Epithelial cell of esophagus (primary cell): ENCODE measurements at places on chromosomes 11 and 22.

DNA sequence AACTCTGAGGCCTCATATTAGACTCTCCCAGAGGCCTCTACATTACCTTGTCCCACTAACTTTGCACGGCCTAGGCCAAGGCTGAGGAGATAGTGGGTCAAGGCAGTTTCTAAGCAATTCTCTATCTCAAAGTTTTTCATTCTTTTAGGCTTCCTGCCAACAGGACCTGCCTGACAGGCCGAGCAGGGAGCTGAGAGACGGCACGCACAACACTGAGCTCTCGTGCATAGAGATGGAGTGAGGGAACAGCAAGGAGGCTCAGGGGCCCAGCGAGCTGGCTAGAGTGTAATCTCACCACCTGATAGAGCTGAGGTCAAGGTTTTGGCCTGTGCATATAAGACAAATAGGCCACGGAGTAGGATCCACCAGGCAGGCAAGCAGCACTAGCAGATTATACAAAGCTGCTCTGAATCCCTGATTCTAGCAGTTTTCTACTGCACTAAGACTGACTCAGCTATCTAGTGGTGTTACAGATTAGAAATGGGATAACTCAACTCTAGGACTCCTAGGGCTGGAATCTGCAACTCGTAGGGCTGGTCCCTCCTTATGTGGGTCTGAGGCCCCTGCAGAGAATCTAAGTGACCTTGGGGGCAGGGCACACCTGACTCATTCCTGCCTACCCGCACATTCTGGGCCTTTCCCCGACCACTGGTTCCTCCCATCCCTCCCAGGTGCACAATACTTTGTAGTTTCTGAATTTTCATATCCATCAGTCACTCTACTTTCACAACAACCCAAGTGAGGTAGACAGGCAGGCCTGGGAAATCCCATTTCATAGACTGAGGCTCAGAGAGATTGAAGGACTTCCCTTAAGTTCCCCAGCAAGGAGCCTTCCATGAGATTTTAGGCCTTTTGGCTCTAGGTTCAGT lies 1.7 kb downstream of the CYB5R2 start:
- DNase-seq, result peak; percentile 72

GRCh38 chr11:111629499-111629898 lies 27.2 kb downstream of the SIK2 start:
- no peak for DNase-seq

DNA sequence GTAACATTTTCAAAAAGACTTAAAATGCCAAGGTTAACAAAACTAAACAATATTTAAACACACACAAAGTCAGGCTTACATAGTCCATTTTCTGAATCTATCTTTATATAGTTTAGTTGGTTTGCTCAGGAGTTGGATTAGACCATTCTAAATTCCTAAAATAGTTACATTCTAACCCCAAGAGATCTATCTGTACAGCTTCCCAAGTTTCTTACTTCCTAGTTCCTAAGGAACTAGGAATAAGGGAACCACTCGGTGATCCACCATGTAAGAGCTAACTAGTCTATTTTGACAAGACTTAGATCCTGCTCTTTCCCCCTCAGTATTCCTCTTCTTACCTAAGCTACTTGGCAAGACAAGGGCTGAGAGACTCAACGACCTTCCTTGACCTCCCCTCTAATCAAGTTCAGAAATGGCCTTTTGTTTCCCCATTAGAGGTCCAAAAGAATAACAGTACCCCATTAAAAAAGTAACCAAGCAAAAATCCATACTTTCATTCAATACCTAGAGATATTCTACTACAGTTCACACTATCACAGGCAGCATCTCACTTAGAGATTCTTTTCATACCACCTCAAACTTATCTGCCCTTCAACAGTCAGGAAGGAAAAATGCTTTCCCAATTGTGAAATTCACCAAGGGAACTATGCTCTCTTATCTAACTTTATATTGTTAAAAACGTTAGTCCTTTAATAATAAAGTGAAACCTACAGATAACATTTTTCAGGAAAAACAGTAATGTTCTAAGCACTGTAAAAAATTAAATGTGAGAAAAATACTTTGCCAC lies 253.1 kb downstream of the TTC28 start:
- no peak for DNase-seq

DNA sequence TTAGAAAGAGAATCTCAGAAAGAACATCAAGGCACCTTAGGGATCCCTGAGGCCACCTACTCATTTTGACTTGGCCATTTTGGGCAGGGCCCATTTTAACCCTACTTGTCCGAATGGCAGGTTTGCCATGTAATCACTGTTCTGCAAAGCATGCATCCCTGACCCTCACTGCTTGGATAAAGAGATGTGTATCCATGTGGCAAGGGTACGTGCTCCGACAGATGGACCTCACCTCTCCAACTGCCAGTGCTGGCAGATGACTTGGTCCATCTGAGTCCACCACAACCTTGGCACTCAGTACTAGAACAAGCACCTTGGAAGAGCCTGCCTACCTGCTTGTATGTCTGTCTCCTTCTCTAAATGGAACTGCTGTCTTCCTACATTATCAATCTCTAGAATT lies 139.4 kb downstream of the SPATA19 start:
- no peak for DNase-seq

DNA sequence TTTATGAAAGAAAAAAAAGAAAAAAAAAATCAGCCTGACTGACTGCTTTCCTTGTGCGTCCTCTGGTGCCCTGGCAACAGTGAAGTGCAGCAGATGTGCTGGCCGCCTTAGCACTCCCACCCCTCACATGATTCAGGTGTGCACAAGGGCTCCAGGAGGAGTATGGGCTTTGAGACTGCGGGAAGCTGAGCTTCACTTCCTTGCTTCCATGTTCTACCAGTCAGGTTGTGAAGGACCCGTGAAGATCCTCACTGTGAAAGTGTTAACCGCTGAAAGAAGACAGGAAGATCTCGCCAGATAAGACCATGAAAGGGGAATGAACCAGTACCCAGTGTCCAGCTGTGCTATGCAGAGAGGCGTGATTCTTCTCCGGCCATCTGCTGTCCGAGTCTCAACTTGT lies 48.2 kb downstream of the HIRA start:
- DNase-seq, result no peak

DNA sequence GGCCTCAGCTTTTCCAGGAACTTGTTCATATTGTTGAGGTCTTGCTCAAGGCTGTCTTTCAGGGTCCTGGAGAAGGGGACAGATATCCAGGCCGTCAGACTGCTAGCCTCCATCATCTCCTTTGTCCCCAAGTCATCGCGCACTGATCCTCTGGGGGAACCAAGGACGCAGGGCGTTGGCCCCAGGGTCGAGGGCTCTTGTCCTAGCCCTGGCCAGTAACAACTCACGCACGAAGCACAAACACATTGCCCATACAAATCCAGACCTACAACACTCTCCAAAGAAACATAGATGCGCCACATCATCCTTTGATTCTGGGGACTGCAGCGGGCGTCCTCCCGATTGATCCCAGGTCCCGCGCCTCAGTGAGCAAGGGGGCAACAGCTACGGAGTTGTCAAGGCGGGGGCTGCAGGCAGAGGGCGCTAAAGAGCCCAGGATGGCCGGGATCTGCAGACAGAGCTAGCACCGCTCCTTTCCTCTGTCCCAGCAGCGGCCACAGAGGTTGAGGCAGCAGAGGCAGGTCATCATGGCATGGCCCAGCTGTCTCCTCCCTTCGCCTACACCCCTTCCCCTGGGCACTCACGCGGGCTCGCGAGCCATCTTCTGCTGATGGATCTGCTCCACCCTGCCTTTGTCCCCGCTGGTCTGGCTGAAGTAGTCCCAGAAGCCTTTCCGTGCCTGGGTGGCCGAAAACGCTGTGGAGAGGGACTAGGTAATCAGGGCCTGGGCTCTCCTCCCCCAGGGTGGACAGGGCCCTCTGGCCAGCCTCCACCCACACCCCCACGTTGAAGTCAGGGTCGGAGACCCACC lies 472 bp downstream of the APOA5 start:
- DNase-seq, result peak; percentile 61

DNA sequence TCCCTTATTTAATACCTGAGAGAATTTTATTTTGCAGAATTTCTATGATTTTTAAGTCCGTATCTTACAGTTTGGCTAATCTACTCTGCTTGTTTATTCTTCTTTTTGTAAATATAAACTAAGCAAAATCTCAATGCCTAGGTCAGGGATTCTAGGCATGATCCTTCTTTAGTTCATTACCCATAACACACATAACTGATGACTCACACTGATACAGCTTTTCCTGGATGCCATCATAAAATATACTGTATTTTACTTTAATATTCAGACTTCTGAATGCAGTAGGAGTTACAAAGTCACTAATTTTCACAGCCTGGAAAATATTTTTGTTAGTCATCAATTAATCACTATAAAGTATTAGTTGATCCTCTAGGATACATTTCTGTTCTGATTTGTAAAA lies 898.2 kb upstream of the RAG2 start:
- peak; percentile 28 for DNase-seq
